Testis (tissue), 5 donors: ENCODE measurements at places on chromosomes 3 and 15. TPM values are rescaled to one million over a fixed set of nuclear protein-coding genes. Genes with fewer than 3 reads are reported as not detected.

- no peak for DNase-seq
Observed at GRCh38 chr3:49831341-49831740, 17.6 kb upstream of the UBA7 start.

- DNase-seq, result no peak
Observed at GRCh38 chr3:40464339-40465110, 7.4 kb downstream of the RPL14 start.

DNA sequence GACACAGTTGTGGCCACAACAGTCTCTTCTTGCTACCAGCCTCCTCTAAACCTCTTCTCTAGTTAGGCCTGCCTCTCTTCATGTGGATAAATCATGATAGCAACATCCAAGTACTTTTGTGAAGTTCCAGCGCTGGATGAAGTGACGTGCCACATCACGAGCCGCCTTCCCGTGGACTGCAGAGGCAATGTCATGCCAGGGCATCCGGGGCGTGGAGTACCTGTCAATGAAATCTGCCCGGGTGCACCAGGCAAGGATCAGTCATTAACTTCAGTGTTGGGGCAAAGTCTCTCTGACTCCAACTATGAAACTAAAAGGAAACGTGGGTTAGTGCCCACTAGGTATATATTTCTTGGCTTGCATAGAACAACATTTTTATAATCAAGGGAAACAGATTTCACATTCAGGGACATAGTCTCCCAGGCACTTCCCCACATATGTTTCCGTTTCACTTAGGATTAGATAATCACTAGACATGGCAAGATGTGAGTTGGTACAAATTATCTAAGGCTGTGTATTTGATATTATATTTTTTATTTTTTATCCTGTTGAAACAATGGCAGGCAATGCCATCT is 133.6 kb downstream of the PLD1 start:
- no peak for DNase-seq

DNA sequence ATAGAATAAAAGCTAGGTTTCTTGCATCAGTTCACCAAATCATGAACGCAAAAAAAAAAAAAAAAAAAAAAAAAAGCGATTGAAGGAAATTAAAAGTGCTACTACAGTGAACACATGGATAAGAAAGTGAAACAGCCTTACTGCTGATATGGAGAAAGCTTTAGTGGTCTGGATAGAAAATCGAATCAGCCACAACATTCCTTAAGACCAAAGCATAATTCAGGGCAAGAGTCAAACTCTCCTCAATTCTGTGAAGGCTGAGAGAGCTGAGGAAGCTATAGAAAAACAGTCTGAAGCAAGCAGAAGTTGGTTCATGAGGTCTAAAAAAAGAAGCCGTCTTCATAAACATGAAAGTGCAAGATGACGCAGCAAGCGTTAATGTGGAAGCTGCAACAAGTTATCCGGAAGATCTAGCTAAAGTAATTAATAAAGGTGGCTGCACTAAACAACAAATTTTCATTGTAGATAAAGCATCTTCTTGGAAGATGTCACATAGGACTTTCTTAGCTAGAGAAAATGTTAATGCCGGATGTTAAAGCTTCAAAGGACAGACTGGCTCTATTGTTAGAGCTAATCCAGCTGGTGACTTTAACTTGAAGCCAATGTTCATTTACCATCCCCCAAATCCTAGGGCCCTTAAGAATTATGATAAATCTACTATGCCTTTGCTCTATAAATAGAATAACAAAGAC is 19.2 kb downstream of the P3H2 start:
- DNase-seq, result no peak

DNA sequence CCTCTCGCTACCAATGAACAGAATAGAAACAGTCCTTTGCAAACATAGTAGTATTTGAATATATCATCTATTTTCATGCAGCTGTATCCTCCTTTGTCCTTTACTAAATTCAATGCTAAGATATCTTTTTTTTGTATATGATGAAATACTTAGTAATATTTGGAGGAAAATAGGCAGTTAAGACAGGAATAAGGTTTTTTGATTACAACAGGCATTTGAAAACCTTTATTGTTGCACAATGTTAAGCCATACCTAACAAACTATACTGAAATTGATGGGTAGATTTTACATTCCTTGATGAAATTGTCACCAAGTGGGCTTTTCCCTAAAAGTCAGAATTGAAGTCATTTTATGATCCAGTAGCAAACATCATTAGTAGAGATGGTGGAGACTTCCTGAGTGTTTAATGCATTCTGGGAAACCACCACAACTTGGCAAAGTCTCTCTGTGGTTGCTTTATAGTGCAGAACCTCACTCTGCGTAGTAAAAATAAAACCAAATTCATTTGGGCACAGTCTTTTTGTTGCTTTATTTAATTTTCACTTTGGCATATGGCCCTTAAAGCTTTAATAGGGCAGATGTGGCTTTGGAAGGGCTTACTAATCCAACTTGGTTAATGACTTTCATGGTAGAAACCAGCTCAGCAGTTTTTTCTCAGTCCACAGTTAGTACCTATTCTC is 216.0 kb downstream of the DIPK2A start:
- no peak for DNase-seq

DNA sequence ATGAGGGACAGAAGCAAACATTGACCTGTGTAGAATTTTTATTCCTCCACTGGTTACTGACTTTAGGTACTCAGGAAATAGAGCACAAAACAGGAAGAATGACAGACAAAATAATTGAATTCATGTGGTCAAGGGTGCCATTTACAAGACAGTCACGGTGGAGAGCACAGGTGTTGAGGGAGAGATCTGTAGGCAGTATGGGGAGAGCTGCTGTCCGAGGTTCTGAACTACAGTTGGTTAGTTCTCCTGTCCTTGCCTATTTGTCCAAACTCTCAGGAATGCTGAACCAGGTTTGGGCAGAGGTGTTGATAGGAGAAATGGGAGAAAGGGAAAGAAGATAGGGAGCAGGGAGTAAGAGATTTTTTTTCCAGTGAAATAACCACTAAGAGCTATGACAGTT is 178.5 kb upstream of the ZBTB20 start:
- peak; percentile 48 for DNase-seq

- DNase-seq, result no peak
Observed at GRCh38 chr3:33586402-33586801, 131.7 kb downstream of the CLASP2 start.

DNA sequence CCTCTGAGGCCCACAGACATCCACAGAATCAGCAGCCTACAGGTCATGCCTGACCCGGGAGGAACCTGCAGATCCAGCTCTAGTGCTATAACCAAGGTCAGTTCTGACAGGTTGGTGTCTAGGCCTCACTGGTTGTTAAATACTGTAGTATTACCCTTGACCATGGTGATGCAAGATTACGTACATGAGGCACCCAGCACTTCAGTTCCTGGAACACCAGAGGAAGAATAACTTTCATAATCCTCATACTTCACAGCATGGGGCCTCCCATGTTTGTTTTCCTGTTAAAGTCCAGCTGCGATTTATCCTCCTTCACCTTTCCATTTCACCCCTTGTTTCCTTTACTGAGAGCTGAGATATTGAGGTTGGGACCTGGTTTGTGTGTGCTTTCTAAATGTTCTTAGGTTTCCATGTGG is 34.4 kb upstream of the GLCE start:
- DNase-seq, result no peak

DNA sequence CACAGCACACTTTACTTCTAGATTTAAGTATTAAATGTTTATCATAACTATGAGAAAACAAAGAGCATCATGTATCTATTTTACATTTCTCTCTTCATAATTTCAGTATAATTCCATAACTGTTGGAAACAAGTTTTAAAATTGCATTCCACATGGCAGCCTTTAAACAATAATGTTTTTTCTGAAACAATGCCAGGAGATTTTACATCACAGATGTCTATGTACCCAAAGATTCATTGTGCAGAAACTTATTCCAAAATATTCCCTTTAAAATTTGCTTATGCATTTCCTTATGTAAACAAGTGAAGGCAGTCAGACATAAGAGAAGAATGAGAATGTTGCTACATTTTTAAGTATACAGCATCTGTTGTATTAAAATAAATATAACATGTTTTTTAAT is 324.9 kb upstream of the COL8A1 start:
- no peak for DNase-seq

DNA sequence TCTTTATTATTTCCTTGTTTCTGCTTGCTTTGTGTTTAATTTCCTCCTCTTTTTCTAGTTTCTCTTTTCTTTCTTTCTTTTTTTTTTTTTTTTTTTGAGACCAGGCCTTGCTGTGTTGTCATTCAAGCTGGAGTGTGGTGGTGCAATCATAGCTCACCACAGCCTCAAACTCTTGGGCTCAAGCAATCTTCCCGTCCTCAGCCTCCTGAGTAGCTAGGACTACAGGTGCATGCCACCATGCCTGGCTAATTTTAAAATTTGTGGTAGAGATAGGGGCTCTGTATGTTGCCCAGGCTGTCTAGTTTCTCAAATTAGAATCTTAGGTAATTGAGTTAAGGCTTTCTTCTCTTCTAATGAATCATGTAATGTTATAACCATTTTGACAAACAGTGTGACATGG is 22.4 kb downstream of the SLMAP start:
- DNase-seq, result no peak

DNA sequence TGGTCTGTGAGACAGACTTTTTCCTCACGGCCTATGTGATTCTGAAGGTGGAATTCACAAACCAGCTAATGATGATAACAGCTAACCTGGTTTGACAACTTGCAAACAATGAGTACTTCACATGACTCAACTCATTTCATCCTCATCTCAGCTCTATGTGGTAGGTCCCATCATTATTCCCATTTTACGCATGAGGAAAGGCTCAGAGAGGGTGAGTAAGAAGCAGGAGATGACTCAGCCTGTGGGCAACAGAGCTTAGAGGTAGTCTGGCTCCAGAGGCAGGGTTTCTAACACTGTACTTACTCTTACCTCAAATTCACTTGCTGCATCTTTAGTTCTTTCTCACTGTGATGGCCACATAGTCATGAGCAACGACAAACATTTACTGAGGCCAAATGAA is 25.8 kb upstream of the PSMD6 start:
- DNase-seq, result no peak

GRCh38 chr3:72295962-72296450 is 511.1 kb upstream of the PROK2 start:
- DNase-seq, result no peak

DNA sequence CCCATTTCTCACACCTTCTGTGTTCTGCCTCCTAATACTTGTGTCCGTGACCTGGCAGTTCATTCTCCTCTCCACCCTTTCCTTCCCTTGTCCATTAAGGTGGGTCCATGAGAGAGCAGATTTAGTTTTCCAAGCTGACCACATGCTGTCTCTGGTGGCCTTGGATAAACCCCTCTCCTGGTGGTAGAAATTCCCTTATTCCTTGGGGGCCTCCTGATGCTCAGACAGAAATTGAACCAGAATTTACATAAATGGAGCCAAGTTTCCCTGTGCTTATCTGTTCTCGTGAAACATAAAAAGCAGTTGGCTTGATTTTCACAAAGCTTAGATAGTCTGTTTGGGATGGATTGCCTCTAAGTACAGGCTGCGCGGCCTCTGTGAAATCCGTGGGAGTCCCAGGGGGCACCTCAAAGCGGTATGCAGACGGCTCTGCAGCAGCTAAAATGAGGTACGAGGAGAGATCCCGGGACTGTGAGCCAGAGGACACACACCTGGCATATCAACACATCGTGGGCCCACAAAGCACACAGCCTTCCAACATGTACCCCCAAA is 101.0 kb upstream of the NMNAT3 start:
- no peak for DNase-seq

DNA sequence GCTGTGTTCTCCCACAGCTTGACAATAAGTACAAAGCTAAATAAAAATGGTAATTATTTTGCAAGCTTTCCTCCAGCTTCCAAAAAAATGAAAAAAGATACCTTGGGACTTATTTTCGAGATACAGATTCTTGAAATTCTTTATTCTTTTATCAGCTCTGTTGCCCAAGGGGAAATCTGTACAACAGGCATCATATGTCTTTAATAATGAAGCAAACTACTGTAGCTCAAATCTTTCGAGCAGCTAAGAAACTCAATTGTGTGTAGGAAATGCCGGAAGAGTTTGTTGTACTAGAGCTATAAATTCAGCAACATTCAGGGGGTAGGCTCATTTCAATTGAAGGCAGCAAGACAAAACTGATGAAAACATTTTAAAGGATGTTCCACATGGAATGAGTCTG is 297.7 kb downstream of the GBE1 start:
- no peak for DNase-seq

GRCh38 chr15:100770661-100771584 is 108.7 kb upstream of the ALDH1A3 start:
- no peak for DNase-seq

- no peak for DNase-seq
Observed at GRCh38 chr15:31125061-31125460, 23.5 kb upstream of the TRPM1 start.

DNA sequence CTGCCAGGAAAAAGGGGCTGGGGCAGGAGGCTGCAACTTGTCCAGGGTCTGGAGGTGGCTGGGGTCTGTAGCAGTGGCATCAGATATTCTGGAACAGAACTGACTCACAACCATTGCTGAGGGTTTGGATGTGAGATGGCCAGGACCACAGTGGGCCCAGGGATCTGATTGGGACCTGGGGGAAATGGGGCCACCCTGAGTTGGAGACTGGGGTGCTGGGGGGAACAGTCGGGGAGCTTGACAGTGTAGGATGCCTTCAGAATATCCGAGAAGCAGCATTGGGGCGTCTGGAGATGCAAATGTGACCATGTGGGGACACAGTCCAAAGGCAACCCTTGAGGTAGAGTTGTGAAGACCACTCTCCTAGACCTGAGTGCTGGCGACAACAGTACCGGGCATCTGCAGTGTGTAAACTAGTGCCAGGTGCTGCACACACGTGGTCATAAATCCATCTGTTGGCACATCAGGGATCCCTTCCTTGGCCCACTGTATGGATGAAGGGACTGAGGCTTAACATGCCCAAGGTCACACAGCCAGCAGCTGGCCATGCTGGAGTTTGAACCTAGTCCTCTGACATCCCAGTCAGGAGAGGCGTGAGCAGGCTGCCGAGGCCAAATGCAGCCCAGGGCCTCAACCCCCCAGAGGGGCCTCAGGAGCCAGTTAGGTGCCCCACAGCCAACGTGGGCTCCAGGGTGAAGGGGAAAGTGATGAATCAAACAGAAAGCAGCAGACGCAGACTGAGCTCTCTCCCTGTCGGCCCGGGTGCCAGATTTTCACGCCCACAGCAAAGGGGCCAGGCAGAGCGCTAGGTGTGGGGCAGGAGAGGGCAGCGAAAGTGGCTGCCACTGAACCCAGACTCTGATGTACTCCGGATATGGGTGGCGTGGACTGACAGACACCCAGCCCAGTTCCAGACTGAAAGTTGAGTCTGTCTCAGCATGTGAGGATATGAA is 18.8 kb downstream of the HEMK1 start:
- DNase-seq, result no peak

GRCh38 chr3:171959532-171960089 is 79.8 kb upstream of the FNDC3B start:
- DNase-seq, result no peak

GRCh38 chr3:14892226-14892625 is 55.2 kb upstream of the NR2C2 start:
- DNase-seq, result no peak

The SLMAP gene
- 126 TPM for total RNA-seq

The P4HTM gene
- total RNA-seq, result 107 TPM

The NR1I2 gene
- total RNA-seq, result 0.74 TPM

The BCHE gene
- 2.4 TPM for total RNA-seq

The STRA6 gene
- 4.1 TPM for total RNA-seq

The DCP1A gene
- 35.6 TPM for total RNA-seq

The WWTR1 gene
- 46.5 TPM for total RNA-seq

The HAPLN3 gene
- total RNA-seq, result 5.0 TPM

The GPR160 gene
- 4.2 TPM for total RNA-seq

The CHRNA7 gene
- 17.8 TPM for total RNA-seq

The FILIP1L gene
- total RNA-seq, result 16.7 TPM

The TF gene
- total RNA-seq, result 60.2 TPM

The ZNF620 gene
- total RNA-seq, result 3.7 TPM

The TMC3 gene
- 0.31 TPM for total RNA-seq

The SQOR gene
- total RNA-seq, result 8.1 TPM

The C3orf62 gene
- 25.9 TPM for total RNA-seq

The ASB7 gene
- 23.9 TPM for total RNA-seq

The TSPAN3 gene
- 223 TPM for total RNA-seq
